Gastrocnemius medialis (tissue), 4 donors: ENCODE measurements at places on chromosomes 7 and 10.

DNA sequence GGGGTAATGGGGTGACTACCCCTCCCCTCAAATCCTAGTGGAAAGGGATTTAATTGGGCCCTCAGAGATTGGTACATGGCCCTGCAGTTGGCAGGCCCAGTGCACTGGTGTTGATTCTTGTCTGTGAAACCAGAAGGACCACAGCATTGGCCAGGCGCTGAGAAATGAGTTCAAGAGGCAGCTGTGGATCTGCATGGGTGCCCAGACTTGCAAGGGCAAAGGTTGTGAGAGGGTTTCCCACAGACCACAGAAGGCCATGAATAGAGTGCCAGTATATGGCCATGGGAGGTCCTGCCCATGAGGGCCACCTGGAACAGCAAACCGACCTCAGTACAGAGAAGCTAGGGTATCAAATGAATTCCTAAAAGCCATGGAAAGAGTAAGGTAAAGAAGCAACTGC lies 32.9 kb downstream of the TMEM168 start:
- no peak for DNase-seq
- no peak overlapping the region for H3K4me3 ChIP-seq
- H3K27me3 ChIP-seq, result no peaks in the 10 kb centered on the region
- no peaks in the 10 kb centered on the region for H3K4me1 ChIP-seq
- no peak overlapping the region for H3K27ac ChIP-seq
- no peaks in the 10 kb centered on the region for H3K36me3 ChIP-seq

- no peak overlapping the region for H3K27ac ChIP-seq
- no peaks in the 10 kb centered on the region for H3K36me3 ChIP-seq
- H3K27me3 ChIP-seq, result no peaks in the 10 kb centered on the region
Observed at GRCh38 chr7:6494365-6494764, 46.6 kb upstream of the DAGLB start.

GRCh38 chr7:68573271-68574005 lies 1024.8 kb upstream of the AUTS2 start:
- no peaks in the 10 kb centered on the region for H3K36me3 ChIP-seq
- no peaks in the 10 kb centered on the region for H3K4me1 ChIP-seq
- no peak overlapping the region for H3K4me3 ChIP-seq
- no peaks in the 10 kb centered on the region for H3K27me3 ChIP-seq
- DNase-seq, result no peak

GRCh38 chr10:101032637-101033224 lies 1.7 kb downstream of the SFXN3 start:
- no peaks in the 10 kb centered on the region for H3K27me3 ChIP-seq
- H3K4me1 ChIP-seq, result peaks cover 7% of the 10 kb centered on the region
- peaks cover 14% of the 10 kb centered on the region for H3K36me3 ChIP-seq
- H3K27ac ChIP-seq, result peak overlapping the region; percentile 90
- DNase-seq, result no peak

DNA sequence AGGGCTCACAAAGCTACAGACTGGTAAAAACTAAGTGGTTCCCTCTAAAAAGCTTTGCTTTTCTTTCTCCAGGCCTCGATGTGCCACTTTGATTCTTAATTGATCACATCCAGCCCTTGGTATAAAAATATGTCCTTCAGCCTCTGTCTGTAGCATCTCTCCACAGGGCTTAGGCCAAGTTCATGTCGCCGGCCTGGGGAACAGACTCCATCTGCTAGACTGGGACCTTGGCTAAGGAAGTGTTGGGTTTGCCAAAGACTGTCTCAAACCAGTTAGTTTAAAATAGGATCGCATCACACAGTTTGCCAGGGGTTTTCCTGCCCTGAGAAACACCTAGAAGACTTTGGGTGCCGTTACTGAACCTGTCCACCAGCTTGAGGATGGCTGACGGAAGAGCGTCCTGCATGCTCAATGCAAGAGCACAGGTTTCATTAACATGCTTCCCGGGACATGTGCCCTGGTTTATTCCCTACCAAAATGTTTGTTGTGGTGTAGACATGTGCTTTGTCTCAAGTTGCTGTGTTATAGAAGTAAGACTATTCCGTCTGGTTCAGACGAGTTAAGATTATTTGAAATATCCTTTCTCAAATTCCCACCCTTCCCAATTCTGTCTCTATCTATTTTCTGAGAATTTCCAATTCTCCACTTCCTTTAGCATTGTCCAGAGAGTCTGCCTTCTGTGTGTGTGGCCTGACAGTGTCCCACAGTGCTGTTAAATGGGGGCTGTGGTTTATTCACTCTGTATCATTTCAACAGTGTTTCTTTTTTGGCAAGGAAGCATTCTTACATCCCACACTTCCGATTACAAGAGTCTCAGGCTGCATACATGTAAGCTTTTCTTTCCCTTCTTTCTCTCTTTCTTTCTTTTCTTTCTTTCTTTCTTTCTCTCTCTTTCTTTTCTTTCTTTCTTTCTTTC lies 334.7 kb downstream of the INHBA start:
- no peaks in the 10 kb centered on the region for H3K36me3 ChIP-seq
- no peaks in the 10 kb centered on the region for H3K4me1 ChIP-seq
- no peak overlapping the region for H3K27ac ChIP-seq
- H3K27me3 ChIP-seq, result no peaks in the 10 kb centered on the region
- H3K4me3 ChIP-seq, result no peak overlapping the region

DNA sequence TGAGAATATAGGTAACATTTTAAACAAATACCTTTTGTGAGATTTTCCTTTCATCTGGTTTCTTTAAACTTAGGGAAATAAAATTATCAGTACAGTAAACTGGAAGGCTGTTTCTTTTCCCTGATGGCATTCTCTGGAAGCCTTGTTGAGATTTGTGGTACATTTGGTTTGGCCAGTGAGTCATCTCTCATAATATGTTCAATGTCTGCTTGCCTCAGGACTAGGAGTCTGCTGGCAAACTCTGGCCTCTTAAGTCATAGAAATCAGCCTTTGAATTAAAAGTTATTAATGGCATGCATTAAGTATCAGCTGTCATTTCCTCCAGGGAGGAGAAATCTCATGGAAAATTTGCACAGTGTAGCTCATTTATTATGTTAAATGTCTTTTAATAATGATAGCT lies 316.6 kb upstream of the KIAA1217 start:
- H3K4me3 ChIP-seq, result no peak overlapping the region
- no peaks in the 10 kb centered on the region for H3K4me1 ChIP-seq

DNA sequence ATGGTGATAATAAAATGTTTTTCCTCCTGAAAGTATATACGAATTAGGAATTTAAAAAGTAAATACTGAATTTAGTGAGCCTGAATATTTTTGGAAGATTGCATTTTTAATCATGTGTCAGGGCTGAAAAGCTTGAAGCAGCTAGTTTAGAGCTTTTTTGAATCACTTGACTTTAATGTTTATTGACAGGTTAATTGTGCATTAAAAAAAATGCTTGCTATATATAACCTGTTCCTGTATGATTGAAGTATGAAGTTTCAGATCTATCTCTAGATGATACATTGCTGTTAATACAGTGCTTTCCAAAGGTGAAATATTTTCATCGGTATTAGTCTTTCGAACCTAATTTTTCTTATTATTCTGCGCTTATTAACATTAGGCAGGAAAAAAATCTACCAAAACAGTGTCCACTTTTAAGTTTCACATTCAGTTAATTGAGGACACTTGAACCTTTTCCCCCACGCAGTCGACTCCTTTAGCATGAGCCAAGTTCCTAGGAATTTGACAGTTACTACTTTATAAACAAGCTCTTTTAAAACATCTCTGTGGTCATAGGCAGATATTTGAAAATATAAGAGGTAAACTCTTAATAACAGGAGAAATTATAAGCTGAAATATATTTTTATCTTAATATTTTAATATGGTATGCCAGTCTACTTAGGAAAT lies 187.1 kb downstream of the MLLT10 start:
- DNase-seq, result no peak
- H3K36me3 ChIP-seq, result no peaks in the 10 kb centered on the region
- no peaks in the 10 kb centered on the region for H3K27me3 ChIP-seq
- no peak overlapping the region for H3K4me3 ChIP-seq
- no peak overlapping the region for H3K27ac ChIP-seq

DNA sequence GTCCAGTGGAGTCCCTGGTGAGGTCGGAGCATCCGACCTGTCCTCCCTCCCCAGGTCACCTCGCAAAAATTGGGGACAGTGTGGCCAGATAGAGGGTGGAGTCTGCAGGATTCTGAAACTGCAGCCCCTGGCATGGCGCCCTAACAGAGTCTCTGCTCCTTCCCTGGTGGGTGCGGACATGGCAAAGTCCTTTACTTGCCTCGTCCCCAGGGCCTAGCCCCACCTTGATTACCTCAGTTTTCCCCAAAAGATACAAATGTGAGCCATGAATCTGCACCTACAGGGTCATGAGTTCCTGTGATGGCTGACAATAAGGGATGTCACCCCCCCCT lies 47.7 kb downstream of the NPVF start:
- H3K4me3 ChIP-seq, result peak overlapping the region; percentile 82
- H3K4me1 ChIP-seq, result peaks cover 6% of the 10 kb centered on the region
- no peaks in the 10 kb centered on the region for H3K27me3 ChIP-seq

DNA sequence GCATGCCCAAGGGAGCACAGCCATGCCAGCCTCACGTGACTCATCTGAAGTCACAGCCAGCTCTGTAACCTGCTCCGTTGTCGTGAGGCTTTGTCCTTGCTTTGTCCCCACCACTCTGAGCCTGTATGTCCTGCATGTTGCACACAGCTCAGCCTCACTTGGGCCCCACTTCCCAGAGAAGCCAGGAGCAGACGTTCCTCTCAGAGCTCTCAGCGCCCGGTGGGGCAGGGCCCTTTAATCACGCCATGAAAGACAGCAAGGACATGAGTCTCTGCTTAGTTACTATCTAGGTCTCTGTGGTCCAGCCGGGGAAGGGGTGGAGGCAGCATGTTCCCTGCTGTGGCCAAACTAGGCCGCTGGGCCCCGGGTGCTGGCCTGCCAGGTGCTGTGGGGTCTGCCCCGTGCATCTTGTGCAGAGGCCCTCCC lies 127.4 kb upstream of the FAM20C start:
- no peak overlapping the region for H3K4me3 ChIP-seq
- peaks cover 30% of the 10 kb centered on the region for H3K4me1 ChIP-seq
- DNase-seq, result peak; percentile 49

GRCh38 chr7:22387583-22387982 lies 30.6 kb upstream of the RAPGEF5 start:
- no peak for DNase-seq
- H3K4me3 ChIP-seq, result no peak overlapping the region
- H3K27me3 ChIP-seq, result no peaks in the 10 kb centered on the region
- H3K36me3 ChIP-seq, result no peaks in the 10 kb centered on the region
- no peaks in the 10 kb centered on the region for H3K4me1 ChIP-seq

DNA sequence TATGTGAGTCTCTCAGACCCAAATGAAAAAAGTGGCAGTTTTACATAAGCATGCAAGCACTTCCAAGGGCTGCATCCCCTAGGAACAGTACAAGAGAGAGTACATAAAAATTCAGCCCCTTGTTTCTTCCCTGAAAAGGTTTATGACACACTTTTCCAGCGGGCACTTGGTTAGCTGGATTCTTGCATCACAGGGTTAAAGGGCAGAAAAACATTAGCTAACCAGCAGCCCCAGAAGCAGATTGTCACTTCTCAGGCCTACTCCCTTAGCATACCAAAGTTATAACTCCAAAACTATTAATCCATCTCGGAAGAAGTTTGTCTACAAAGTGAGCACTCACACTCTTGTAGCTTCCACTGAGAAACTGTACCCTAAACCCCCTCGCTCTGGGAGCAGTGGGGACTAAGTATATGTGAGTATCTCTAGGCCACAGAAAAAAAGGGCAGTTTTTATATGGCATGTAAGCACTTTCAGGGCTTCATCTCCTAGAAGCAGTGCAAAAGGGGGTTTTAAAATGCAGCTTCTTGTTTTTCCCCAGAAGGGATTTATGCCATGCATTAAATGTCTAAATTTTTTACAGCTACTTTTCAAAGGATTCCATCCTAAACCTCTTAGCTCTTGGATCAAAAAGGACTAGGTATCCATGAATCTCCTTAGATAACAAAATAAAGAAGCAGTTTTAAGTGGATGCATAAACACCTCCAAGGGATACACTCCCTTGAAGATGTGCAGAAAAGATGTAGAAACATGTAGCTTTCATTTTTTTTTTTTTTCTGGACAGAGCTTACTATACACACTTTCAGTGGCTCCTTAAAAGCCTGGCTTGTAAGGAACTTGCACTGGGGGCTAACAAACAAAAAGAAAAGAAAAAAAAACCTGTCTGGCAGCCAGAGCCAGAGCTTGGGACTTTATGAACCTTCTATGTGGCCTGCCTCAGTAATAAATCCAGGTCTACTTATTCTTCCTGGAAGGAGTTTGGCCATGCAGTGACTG lies 956.7 kb downstream of the CCSER2 start:
- H3K4me3 ChIP-seq, result no peak overlapping the region
- H3K36me3 ChIP-seq, result no peaks in the 10 kb centered on the region
- H3K27ac ChIP-seq, result no peak overlapping the region
- no peak for DNase-seq
- H3K4me1 ChIP-seq, result no peaks in the 10 kb centered on the region
- H3K27me3 ChIP-seq, result no peaks in the 10 kb centered on the region

GRCh38 chr7:96589038-96589437 lies 120.6 kb downstream of the SEM1 start:
- DNase-seq, result no peak
- no peaks in the 10 kb centered on the region for H3K36me3 ChIP-seq
- H3K4me1 ChIP-seq, result no peaks in the 10 kb centered on the region
